T-helper 9 cell (primary cell): ENCODE measurements at places on chromosomes 13 and 19.
A peak's percentile ranks its signal among the peaks of the same experiment; 100 is the strongest.

DNA sequence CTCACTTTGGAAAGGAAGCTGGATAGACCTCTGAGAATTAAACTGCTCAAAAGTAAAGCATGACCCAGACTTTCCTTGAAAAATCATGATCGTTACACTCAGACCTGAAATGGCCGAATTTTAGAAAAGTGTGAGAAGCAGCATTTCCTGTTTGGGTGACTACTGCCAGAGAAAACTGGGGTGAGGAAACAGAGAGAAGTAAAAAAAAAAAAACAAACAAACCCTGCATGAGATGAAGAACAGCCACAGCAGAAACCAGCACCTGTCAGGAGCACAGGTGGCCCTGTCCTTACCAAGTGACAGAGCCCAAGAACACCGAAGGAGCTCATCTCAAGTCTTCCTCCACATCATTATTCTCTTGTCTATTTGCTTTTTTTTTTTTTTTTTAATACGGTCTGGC, 12.0 kb upstream of the ADPRHL1 start:
- no peak for DNase-seq

- DNase-seq = no peak
Measured at GRCh38 chr13:106599875-106600797, 32.2 kb upstream of the ARGLU1 start.

GRCh38 chr13:97018029-97018819, 23.9 kb upstream of the OXGR1 start:
- DNase-seq = no peak

GRCh38 chr19:39247701-39248664, 673 bp downstream of the IFNL4 start:
- DNase-seq = no peak

DNA sequence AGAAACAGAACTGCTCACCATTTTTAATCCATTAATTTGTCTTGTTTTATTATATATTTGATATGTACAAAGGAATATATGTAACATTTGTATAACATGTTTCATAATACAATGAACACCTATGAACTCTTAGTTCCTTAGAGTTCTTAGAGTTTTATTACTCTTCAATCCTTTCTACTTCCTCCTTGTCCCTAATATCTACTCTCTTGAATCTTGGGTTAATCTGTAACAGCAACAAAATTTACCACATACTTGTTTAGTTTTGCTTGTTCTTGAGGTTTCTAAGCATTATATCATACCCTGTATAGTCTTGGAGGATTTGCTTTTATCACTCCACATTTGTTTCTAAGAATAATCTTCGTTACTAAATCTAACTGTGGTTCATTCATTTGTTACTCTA, 151.4 kb downstream of the PDS5B start:
- DNase-seq = no peak

- no peak for DNase-seq
Measured at GRCh38 chr19:18160493-18160970, 7.6 kb downstream of the PIK3R2 start.

DNA sequence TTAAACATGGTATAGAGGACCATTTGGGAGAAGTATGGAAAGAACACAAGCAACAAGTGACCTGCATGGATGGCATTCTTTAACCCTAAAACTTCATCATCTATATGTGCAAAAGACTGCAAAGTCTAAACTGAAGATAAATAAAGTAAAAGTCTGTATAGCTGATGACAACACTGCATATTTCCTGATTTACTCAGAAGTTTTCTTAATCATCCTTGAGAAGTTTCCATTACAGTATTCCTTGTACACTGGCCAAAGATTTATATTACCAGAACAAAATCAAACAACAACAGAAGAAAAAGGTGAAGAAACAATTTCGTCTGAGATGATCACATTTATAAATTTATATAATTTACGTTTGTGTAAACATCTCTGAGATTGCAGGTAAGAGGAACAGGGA, 805.7 kb downstream of the PCDH9 start:
- DNase-seq = no peak

- no peak for DNase-seq
Measured at GRCh38 chr19:48271531-48272151, 1.8 kb downstream of the ZNF114 start.

- no peak for DNase-seq
Measured at GRCh38 chr19:55820037-55820436, 11.8 kb downstream of the NLRP11 start.

DNA sequence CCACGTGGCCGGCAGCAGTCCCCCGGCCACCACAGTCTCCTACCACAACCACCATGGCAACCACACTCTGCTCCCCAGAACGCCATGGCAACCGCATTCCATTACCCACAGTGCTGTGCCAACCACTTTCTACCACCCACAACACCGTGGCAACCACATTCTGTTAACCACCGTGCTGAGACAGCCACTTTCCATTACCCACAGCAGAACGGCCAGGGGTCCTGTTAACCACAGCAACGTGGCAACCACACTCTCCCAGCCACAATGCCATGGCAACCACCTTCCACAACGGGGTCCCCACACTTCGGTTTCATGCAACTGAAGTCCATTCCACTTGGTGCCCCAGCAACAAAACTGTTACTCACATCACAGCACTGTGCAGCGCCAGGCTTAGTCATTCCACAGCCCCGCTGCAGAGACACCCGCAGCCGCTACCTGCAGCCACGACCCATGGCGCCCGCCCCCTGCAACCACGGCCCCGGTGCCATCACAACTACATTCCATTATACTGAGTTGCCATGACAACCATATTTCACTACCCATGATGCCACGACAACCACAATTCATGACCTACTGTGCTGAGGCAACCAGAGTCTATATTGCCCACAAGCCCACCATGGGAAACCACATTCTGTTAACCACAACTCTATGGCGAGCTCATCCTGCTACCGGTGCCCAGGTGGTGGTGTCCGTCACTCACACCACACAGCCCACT, 10.0 kb downstream of the DPF1 start:
- peak; percentile 36 for DNase-seq

- DNase-seq = no peak
Measured at GRCh38 chr13:52706081-52706480, 33.5 kb downstream of the CNMD start.

DNA sequence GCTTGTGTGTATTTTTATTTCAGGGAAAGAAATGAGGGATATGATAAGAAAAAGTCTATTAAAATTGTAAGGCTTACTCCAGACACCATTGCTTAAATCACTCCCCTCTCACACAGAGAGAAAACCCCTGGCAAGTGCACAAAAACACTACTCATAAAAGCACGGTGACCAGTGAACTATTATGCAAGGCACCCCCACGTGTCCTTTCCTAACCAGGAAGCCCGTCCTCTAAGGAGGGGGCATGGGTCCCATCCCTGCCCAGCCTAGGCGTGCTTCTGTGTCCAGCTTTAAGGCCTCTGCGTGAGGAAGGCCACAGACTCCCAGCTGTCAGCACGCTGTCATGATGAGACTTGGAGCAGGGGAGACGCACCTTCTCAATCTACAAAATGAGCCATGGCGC, 83.5 kb downstream of the SLC7A1 start:
- no peak for DNase-seq

GRCh38 chr13:43232144-43232872, 208.9 kb downstream of the DNAJC15 start:
- no peak for DNase-seq

GRCh38 chr13:26445092-26445491, 112.4 kb upstream of the WASF3 start:
- no peak for DNase-seq

- DNase-seq = no peak
Measured at GRCh38 chr13:98171900-98172589, 5.0 kb downstream of the RNF113B start.

DNA sequence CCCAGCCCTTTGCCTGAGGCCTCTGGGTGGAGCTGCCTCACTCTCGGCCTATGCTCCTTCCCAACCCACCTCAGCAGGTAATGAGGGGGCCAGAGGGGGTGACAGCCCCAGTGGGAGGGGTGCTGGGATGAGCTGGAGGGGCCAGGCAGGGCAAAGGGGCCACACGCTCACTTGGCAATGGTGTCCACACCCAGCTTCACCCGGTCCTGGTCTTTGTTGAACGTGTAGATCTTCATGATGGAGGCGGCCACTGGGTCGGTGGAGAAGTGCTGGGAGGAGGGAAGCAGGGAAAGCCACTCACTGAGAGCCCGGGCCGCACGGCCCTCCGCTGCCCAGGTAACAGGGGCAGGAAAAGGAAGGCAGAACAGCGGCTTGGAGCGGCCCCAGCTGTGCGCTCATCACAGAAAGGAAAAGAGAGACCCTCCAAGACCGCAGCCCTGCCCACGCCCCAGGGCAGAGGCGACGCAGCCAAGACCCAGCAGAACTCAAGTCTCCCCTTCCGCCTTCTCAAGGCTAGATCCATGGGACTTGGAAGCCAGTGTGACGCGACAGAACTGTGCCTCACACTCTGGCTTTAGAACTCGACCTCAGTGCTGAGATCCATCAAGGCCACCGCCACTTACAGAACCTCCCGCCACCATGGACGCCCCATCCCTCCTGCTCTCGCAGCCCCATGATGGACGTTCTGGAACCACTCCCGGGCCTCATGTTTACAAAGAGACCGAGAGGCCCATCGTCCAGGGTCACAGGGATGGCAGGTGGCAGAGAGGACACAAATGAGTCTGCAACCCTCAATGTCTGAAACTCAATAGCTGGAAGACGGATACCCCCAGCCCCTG, 9.2 kb downstream of the UBXN6 start:
- no peak for DNase-seq

DNA sequence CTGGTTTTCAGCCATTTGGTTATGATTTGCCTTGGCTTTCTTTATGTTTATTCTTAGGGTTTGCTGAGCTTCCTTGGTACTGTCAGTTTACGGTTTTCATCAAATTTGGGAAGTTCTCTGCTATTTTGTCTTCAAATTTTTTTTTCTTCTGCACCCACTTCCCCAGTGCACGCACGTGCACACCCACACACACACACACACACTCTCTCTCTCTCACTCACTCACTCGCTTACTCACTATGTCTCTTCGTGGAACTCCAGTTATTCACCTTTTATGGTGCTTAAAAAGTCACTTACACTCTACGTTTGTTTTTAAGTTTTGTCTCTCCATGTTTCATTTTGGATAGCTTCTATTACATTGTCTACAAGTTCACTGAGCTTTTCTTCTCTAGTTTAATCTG, 7.1 kb downstream of the AKAP11 start:
- no peak for DNase-seq
